ENCODE measurements at places on chromosomes 16 and 17. TPM values are rescaled to one million over a fixed set of nuclear protein-coding genes. Genes with fewer than 3 reads are reported as not detected.

DNA sequence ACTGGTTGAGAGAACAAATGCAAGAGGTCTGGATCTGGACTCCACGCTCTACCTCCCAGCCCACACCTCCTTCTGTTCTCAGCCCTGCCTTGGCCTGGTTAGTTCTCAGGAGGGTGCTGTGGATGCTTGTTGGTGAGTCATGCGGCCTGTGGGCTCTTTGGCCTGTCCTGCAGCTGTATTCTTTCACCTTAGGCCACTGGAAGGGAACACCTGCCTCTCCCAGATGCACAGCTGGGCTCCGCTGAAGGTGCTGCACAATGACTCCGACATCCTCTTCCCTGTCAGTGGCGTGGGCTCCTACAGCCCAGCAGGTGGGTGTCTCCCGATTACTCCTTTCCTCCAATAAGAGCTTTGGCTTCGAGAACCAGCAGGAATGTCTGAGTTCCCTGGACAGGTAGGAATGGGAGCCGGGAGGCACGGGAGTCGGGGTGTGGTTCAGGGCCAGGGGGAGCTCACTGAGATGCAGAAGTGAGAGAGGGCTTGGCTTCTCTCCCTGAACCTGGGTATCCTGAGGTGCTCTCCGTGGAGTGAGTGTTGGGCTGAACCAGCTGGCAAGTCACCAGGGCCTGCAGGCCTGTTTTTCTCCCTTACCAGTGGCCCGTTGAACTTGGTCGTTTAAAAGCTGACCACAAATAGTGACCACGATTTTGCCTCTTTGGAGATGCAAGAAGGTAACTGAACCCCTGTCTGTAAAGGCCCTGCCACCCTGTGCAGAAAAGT, 85.0 kb downstream of the SNX29 start:
- no peak overlapping the region for H3K4me3 ChIP-seq
- H3K27ac ChIP-seq: no peak overlapping the region
- no peak for DNase-seq
- no peaks in the 10 kb centered on the region for H3K36me3 ChIP-seq
- H3K4me1 ChIP-seq: peaks cover 16% of the 10 kb centered on the region
- no peaks in the 10 kb centered on the region for H3K27me3 ChIP-seq

QRICH2 gene
- 3.1 TPM for total RNA-seq

GRCh38 chr16:72835086-72835485, 212.8 kb downstream of the ZFHX3 start:
- no peak for DNase-seq
- no peaks in the 10 kb centered on the region for H3K4me1 ChIP-seq
- H3K36me3 ChIP-seq: no peaks in the 10 kb centered on the region
- H3K27me3 ChIP-seq: no peaks in the 10 kb centered on the region

DNA sequence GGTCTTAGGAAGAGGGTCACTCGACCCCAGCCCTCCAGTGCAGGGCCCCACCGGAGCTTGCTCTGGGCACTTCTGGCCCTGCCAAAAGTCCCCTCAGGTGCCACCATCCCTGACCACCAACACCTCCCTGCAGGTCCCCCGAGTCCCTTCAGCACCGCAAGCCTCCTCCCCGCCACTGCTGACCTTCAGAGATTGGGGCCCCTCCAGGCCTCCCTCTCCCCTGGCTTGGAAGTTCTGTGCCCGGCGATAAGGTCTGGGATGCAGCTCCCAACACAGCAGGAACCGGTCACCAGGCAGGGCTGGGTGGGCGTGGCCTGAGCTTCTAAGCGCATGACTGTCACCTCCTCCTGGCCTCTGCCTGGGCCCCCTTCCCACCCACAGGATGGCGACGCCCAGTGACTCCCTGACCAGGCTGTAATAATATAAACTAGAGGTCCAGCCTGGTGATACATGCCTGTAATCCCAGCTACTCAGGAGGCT, 11.2 kb downstream of the PIEZO1 start:
- no peaks in the 10 kb centered on the region for H3K27me3 ChIP-seq
- H3K27ac ChIP-seq: no peak overlapping the region
- no peaks in the 10 kb centered on the region for H3K36me3 ChIP-seq
- H3K4me3 ChIP-seq: no peak overlapping the region
- no peak for DNase-seq

DNA sequence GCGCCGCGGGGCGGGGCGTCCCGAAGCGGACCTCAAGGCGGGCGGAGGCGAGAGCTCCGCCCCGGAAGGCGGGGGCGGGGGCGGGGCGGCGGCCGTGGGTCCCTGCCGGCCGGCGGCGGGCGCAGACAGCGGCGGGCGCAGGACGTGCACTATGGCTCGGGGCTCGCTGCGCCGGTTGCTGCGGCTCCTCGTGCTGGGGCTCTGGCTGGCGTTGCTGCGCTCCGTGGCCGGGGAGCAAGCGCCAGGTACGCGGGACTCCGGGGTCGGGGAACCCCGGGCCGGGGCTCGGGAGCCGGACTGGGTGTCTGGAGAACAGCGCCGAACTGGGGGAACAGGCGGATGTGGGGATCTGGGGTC, at the start of gene TNFRSF12A:
Gene TNFRSF12A (plus strand): TSS at position 122 of the 357 bp plus-strand sequence. CDS start 30 bp downstream, at position 152.
- H3K4me1 ChIP-seq: peaks cover 65% of the 10 kb centered on the region
- peak within 1 kb of the TSS; percentile 40 for H3K27ac ChIP-seq
- peak within 1 kb of the TSS; percentile 83 for H3K4me3 ChIP-seq
- H3K27me3 ChIP-seq: peaks cover 17% of the 10 kb centered on the region

DNA sequence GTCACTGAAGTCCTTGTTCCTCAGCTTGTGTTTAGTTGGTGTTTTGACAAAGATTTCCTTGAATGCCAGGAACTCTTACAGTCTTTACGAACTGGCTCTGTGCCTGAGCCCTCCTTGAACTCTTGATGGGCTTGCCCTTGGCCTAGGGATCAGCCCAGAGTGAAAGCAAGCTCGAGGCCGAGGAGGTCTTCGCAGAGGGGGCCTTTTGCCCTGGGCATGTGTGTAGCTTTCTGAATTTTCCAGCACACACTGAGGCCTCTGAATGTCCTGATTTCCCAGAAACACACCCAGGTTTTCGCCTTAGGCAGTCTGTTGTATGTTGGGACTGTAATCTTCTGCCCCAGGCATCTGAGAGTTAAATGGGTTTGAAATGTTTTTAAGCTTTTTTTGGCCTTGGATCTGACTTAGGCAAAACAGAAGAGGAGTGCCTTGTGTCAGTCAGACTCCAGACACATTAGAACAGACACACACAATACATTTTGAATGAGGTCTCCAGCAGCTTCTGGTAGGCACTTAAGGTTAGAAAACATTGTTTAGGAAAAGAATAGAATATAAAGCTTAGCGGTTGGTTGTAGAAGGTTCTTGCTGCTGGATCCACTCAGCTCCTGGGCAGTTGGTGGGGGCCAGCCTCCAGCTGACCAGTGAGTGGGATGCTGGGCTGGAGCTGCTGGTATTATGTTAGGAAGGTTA, 17.1 kb downstream of the FOXK2 start:
- H3K27me3 ChIP-seq: no peaks in the 10 kb centered on the region
- peaks cover 61% of the 10 kb centered on the region for H3K4me1 ChIP-seq
- H3K4me3 ChIP-seq: peak overlapping the region; percentile 71
- peak overlapping the region; percentile 96 for H3K27ac ChIP-seq
- DNase-seq: no peak

DNA sequence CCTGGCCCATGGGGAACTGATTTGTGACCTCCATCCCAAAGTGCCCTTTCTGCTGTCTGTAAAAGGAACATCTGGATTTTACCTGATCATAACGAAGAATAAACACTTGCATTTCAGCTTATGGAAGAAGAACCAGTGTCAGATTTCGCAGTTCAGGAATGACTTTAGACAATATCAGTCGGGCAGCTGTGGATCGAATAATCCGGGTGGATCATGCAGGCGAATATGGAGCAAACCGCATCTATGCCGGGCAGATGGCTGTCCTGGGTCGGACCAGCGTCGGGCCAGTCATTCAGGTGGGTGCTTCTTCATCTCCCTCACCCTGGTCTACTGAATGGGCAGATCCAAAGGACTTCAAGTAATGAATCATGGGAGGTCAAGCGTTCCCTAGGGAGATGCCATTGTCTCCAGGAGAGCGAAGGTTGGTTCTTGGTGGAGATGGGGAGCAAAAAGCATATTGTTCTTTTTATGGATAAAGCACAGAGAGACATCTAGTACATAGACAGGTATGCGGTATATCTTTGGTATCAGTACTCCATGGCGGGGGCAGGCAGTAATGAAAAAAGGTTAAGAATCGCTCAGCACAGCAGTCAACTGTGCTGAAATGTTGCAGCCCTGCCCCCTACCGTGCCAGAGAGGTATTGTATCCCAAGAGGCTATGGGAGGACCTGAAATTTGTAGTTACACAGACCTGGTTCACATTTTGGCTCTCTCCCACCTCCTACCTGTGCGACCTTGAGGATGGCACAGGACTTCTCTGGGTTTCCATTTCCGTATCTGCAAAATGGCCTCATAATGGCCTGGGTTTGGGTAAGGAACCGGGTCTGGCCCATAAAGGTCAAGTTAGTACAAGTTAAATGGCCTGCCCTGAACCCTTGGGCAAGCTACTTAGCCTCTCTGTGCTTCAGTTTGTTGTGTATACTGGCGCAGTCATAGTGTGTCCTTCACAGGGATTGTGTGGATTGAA, 4.7 kb downstream of the COQ7 start:
- H3K4me1 ChIP-seq: peaks cover 21% of the 10 kb centered on the region
- no peaks in the 10 kb centered on the region for H3K27me3 ChIP-seq
- H3K4me3 ChIP-seq: no peak overlapping the region
- H3K36me3 ChIP-seq: peaks cover 2% of the 10 kb centered on the region

IKZF3 gene
- 70.7 TPM for total RNA-seq

GRCh38 chr16:80027007-80027965, 426.7 kb upstream of the MAF start:
- peaks cover 11% of the 10 kb centered on the region for H3K4me1 ChIP-seq
- no peak overlapping the region for H3K27ac ChIP-seq
- H3K27me3 ChIP-seq: peaks cover 14% of the 10 kb centered on the region
- peak overlapping the region; percentile 46 for H3K4me3 ChIP-seq

DNA sequence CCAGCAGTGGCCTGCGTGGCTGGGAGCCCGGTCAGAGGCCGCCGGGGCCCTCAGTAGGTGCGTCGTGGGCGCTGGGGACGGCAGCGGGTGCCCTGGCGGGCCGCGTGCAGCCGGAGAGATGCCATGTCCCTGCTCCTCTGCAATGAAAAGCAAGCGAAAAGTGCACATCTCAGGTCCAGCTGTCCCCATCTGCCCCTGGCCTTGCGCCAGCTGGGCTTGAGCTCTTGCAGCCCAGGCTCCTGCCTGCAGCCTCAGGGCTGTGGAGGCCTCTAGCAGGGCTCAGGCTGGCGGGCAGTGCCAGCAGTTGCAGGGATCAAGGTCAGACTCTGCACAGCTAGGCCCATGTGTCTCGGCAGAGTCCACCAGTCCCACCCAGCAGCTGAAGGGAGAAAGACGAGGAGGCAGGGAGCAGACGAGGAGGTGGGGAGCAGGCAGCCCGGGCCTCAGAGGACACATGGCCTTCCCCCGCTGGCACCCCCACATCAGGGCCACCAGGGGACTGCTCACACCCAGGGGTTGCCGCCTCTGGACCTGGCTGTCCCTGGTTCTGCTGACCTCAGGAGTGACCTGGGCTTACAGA, 11.2 kb downstream of the SLC16A3 start:
- H3K27me3 ChIP-seq: no peaks in the 10 kb centered on the region
- H3K36me3 ChIP-seq: peaks cover 11% of the 10 kb centered on the region
- H3K4me3 ChIP-seq: no peak overlapping the region
- peaks cover 42% of the 10 kb centered on the region for H3K4me1 ChIP-seq

GRCh38 chr17:58338841-58339754, 10.5 kb upstream of the TSPOAP1 start:
- peaks cover 64% of the 10 kb centered on the region for H3K4me1 ChIP-seq
- peak; percentile 82 for DNase-seq
- H3K27ac ChIP-seq: peak overlapping the region; percentile 99

- H3K4me1 ChIP-seq: peaks cover 65% of the 10 kb centered on the region
- peaks cover 2% of the 10 kb centered on the region for H3K36me3 ChIP-seq
- H3K4me3 ChIP-seq: peak overlapping the region; percentile 23
- DNase-seq: no peak
- no peaks in the 10 kb centered on the region for H3K27me3 ChIP-seq
Measured at GRCh38 chr17:67492251-67492740, 115.2 kb downstream of the PITPNC1 start.

DNA sequence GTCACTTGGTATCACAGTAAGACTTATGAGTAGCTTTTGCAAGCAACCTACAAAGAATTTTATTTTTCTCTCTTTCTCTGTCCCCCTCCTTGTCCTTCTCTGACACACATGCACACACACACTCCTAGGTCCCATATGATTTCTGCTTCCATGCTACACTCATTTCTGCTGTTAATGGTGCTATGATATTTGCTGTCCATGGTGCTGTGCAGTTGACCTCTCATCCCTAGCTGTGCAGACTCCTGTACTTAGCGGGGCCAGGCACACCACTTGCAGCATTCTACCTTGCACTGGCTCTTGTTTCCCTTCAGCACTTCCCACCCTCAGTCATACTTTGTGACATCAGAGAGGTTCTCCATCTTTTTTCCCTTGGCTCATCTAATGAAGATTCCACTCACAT, 158.9 kb upstream of the CNTNAP4 start:
- no peaks in the 10 kb centered on the region for H3K27me3 ChIP-seq
- no peak for DNase-seq
- no peak overlapping the region for H3K4me3 ChIP-seq
- H3K36me3 ChIP-seq: no peaks in the 10 kb centered on the region
- no peak overlapping the region for H3K27ac ChIP-seq

BEAN1 gene
- not detected for total RNA-seq

GRCh38 chr17:21090902-21091618, 35.7 kb upstream of the DHRS7B start:
- no peaks in the 10 kb centered on the region for H3K27me3 ChIP-seq
- DNase-seq: no peak
- no peaks in the 10 kb centered on the region for H3K36me3 ChIP-seq
- H3K27ac ChIP-seq: no peak overlapping the region
- H3K4me1 ChIP-seq: peaks cover 9% of the 10 kb centered on the region

FUS gene
- 528 TPM for total RNA-seq

GRCh38 chr17:8147805-8148404, 4.3 kb downstream of the PER1 start:
- no peak overlapping the region for H3K4me3 ChIP-seq
- H3K27ac ChIP-seq: no peak overlapping the region
- no peak for DNase-seq
- H3K36me3 ChIP-seq: peaks cover 27% of the 10 kb centered on the region
- no peaks in the 10 kb centered on the region for H3K27me3 ChIP-seq
- H3K4me1 ChIP-seq: peaks cover 11% of the 10 kb centered on the region

CHST4 gene
- total RNA-seq: not detected

GRCh38 chr16:27152121-27152520, 51.2 kb upstream of the KDM8 start:
- no peaks in the 10 kb centered on the region for H3K27me3 ChIP-seq
- peaks cover 24% of the 10 kb centered on the region for H3K4me1 ChIP-seq
- no peaks in the 10 kb centered on the region for H3K36me3 ChIP-seq
- DNase-seq: no peak
- H3K4me3 ChIP-seq: no peak overlapping the region

GRCh38 chr17:82458179-82458884, at the start of gene NARF:
Gene NARF (plus strand): TSS chr17:82458741. CDS start chr17:82458804, 63 bp downstream.
- H3K36me3 ChIP-seq: peaks cover 13% of the 10 kb centered on the region
- no peaks in the 10 kb centered on the region for H3K27me3 ChIP-seq
- DNase-seq: peak; percentile 98
- peaks cover 24% of the 10 kb centered on the region for H3K4me1 ChIP-seq
- H3K4me3 ChIP-seq: peak within 1 kb of the TSS; percentile 94
